ENCODE measurements at places on chromosomes 12 and 14.

DNA sequence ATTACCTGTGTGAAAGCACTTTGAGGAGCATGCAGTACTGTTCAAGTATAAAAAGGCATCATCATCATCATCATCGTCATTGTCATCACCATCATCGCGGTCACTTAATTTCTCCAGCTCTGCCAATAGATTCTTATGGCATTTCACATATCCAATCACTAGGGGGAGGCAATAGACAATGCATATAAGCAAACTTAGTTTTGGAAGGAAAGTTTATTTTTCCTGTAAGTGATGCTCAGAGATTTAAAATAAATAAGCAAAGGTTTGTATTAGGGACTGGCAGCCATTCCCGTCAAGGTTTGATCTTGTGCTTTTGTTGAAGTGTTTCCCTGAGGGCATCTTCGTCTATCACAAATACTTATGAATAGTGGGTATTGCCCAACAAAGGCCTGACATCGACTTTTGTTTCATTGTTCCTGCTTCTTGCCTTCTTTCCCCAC lies 127.4 kb downstream of the KTN1 start:
- no peak for DNase-seq

DNA sequence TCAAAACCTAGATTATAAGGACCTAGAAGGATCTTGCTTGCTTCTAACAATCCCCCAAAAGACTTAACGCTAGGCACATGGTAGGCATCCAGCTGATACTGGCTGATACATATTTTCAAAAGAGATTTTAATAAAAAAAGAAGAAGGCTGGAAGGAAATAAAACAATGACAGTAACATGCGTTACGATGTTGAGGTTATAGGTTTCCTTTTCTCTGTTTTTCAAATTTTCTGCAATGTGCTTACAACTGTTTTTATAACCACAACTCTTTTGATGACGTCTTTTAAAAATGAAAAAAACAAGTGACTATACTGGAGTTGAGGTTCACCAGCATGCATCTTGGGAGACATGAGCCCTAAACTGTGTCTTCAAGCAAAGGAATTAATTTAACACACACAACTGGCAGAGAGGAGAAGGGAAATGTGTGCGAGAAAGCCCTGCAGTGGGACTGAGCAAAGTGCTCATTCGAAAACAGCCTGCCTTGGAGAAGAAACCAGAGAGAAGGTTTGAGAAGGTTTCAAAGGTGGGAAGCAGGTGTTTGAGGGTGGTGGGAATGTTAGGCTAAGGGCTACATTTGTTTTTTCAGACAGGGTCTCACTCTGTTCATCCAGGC lies 80.4 kb downstream of the DUSP16 start:
- DNase-seq: peak; percentile 48

- no peak for DNase-seq
Measured at GRCh38 chr14:72736786-72737559, 156.9 kb downstream of the DPF3 start.

- no peak for DNase-seq
Measured at GRCh38 chr12:73221398-73221797, 949.2 kb downstream of the TRHDE start.

- no peak for DNase-seq
Measured at GRCh38 chr12:94178054-94178453, 29.7 kb downstream of the PLXNC1 start.

GRCh38 chr12:65878540-65878939 lies 54.3 kb downstream of the HMGA2 start:
- DNase-seq: no peak

- DNase-seq: no peak
Measured at GRCh38 chr12:10331642-10332239, 24.1 kb downstream of the KLRD1 start.

DNA sequence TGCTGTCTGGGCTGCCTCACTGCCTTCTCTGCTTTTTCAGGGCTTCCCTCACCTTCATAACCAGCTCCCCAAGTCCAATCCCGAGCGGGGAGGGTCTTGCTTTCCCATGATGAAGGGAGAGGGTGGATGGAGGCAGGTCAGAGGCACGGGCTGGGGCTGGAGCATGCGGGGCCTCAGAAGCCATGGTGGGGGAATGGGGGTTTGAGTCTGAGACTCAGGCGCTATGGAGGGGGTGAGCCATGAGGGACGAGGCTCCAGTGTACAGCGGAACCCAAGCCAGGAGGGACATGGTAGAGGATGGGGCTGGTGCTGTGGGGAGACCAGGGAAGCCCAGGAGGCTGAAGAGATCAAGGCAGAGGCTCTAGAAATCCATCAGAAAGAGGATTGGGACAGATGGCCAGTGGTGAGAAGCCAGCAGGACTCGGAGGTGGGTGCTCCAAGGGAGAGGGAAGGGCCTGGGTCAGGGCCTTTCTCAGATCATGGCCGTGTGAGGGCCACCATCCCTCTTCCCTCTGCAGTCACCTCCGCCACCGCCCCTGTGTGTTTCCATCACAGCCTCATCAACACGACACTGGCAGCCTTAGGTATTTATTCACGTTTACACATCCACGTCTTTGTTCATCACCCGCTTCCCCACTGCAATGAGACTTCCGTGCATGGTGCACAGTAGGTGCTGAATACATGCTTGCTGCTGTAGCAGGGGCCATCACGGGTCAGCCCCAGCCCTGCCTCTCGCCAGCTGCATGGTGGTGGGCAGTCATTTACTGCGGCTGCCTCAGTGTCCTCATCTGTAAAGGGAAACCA lies 144.7 kb downstream of the ADGRD1 start:
- DNase-seq: no peak

- no peak for DNase-seq
Measured at GRCh38 chr12:89875225-89875624, 166.6 kb upstream of the ATP2B1 start.

- no peak for DNase-seq
Measured at GRCh38 chr12:132595183-132595582, 15.2 kb downstream of the LRCOL1 start.

DNA sequence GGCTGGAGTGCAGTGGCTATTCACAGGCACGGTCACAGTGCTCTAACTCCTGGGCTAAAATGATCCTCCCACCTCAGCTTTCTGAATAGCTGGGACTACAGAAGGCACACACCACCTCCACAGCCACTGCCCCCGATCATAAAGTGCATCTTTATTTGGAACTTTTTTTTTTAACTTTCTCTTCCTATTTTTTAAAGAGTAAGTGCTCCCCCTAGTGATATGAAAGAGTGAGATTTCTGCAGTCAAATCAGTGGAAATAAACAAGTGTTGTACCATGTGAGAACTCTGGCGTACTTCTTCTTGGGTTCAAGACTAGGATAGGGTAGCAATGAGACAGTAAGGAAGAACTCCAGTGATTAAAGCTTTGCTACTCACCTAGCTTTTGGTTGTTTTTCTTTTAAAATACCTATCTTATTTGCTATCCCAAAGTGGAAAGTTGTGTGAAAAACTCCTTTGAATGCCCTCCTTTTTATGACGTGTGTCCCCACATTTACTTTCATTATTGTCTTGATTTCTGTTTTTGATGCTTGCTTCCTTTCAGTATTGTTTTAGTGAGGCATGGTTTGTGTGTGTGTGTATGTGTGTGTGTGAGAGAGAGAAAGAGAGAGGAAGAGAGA lies 6.6 kb downstream of the PPP4R4 start:
- no peak for DNase-seq

DNA sequence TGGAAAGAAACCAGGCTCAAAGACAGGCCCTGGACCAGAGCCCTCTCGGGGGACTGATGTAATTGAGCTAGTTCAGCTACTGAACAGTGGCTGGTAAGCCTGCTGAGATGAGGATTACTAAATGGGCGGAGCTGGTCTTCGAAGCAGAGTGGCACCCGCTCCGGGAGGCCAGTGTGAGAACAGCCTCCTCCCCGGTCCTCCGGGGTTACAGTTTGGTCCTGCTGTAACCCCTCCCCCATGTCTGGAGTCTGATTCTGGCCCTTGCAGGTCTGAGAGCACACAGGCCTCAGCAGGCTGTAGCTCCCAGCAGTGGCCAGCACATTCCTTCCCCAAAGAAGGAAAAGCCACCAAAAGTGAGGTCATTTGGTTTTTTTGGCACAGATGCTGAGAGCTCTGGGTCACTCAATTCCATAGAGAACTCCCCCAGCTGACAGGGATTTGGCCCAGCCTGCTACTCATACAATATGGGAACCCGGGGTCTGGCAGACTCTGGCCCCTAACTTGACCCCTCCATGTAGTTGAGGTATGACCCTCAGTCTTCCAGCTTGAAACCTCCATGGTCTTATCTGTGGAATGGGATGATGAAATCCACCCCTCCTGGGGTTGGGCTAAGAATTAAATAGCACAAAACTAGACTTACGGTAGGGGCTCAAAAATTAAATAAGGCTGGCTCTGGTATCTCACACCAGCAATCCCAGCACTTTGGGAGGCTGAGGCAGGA lies 39.0 kb downstream of the ACTN1 start:
- DNase-seq: no peak

DNA sequence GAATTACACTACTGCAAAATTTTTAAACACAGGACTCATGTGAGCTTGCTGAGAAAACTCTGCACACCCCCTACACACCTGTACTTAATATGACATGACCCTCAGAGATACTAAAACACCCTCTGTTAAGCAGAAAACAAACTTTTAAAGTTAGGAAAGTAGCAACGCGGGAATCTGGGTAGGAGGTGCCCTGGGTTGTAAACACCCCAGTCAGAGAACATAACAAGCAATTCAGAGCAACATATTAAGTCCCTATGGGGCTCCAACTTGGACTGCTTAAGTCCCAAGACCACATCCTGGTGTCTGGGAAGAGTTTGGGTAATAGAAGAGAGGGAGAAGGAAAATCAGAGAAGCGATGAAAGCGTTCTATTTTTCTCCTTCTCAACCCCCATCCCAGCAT lies 1.2 kb downstream of the ATF7 start:
- DNase-seq: no peak

GRCh38 chr14:59026081-59026480 lies 162.4 kb upstream of the DAAM1 start:
- DNase-seq: no peak

GRCh38 chr12:74579981-74580380 lies 42.3 kb downstream of the ATXN7L3B start:
- no peak for DNase-seq

GRCh38 chr12:117878605-117879004 lies 90.2 kb downstream of the KSR2 start:
- no peak for DNase-seq

GRCh38 chr12:15481846-15482245 lies 159.5 kb downstream of the PTPRO start:
- DNase-seq: no peak

DNA sequence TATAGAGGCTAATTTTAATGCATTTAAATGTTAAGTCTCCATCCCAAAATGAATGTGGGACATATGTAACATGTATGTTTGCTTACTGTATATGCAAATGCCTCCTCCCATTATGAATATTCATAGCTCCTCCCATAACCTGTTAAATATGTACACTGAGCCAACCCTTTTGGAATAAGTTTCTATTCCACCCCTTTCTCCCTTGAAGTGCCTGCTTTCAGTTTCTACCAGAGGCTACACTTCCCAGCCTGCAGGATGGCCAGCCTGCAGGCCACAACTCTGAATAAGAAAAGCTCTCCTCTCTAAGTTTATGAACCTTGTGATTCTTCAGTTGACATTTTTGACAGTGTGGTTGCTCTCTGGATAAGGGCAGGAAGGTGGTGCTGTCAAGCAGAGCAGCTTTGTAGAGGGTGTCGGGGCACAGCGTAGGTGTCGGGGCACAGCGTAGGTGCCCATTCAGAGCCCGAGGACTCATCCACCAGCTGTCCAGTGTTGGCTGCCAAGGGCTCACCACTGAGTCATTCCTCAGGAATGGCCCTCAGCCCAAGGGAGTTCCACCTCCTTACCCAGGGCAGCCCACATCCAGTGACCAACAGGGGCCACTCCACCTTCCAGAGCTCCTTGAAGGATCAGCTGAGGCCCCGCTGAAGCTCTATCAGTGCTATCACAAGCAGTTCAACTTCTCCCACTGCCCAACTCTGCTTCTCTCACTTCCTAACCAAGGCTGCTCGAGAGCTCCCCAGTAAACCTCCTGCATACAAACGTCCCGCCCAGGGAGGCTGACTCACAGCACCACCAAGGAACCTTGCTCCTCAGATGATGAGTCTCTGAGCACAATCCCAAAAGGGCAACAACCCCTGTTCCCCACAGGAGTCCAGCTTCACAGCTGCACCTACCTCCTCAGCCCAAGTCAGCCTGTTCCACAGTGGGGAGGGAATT lies 31.4 kb downstream of the VWF start:
- no peak for DNase-seq

GRCh38 chr12:105069936-105070702 lies 14.1 kb downstream of the ALDH1L2 start:
- no peak for DNase-seq

GRCh38 chr12:89848732-89849131 lies 140.1 kb upstream of the ATP2B1 start:
- DNase-seq: no peak

DNA sequence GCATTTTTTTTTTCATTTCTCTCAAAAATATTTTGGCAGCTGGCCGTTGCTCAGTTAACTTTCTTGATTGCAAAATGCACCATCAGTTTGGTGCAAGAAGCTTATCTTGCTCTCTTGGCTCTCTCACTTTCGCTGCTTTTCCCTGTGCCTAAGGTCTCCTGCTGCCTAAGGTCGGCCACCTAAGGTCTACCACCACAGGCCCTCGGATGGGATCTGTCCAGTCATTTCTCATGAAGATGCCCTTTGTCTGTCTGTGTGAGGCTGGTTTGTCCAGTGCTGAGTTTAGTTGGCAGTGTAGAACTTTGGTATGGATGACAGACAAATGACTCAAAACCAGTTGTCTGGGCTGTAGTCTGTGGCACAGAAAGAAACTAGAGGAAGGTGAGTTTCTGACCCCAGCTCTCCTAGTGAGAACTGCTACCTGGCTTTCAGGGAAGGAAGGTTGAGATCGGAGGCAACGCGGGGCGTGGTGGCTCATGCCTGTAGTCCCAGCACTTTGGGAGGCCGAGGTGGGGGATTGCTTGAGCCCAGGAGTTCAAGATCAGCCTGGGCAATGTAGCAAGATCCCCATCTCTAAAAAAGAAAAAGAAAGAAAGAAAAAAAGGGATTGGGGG lies 2.6 kb downstream of the MLXIP start:
- no peak for DNase-seq

DNA sequence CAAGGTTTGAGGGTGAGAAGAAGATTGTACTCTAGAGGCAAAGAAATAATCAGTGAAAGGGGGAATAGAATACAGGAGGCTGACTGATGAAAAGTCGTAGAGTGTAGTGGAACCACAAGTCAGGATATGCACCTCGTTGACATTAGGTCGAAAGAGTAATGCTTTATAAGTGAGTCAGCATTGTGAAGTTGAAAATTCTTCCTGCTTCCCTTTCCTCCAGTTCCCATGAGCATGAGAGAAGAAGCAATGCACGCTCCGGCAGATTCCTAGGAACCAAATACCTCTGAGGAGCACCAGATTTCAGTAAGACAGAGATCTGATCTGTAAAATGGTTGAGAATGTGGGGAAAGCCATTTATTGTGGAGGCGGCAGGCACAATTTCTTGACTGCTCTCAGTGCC lies 16.5 kb downstream of the CCER1 start:
- no peak for DNase-seq

- DNase-seq: no peak
Measured at GRCh38 chr14:56333359-56334292, 215.4 kb downstream of the PELI2 start.

All from T-cell (primary cell).